AG10803 (cell line): ENCODE measurements at places on chromosomes 3 and 15.

- DNase-seq, result no peak
Measured at GRCh38 chr15:85313339-85313738, 67.1 kb upstream of the AKAP13 start.

DNA sequence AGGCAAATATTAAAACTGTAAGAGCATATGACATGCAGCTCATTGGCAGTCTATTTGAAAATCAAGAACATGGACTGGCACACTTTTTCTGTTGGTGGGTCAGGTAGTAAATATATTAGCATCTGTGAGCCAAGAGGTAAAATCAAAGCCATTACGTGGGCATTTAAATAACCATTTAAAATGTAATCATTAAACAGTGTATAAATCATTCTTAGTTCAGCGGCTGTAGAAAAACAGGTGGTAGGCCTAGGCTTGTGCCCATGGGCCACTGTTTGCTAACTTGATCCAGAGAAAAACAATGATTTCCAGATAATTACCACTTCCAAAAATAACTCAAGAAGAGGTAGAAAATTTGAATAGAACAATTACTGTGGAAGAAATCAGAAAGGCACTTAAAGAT lies 105.1 kb downstream of the CHST2 start:
- no peak for DNase-seq

- no peak for DNase-seq
Measured at GRCh38 chr3:31105011-31105410, 210.6 kb upstream of the GADL1 start.

GRCh38 chr3:41434781-41435180 lies 235.5 kb downstream of the CTNNB1 start:
- DNase-seq, result peak; percentile 39

DNA sequence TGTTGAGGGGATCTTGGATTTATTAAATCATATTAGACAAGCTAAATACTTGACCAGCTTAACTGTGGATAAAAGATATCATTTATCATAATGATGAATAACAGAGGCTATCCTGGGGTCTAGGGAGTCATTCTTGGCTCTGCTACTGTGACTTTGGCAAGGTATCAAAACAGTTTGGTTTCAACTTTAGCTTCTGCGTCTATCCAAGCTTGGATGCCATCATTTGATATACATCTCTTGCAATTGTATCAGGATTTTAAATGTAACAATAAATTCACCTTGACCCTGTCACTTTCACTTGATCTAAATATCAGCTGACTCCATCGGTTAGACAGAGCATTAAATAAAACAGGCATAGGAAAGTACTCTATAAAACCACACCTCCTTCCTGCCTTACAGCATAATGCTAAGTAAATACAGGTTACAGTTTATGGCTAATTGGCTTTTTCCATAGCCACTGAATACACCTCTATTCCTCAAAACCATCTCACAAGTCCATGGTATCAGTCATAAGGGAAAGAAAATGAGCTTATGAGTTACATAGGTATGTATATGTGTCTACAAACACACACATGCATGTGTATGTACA lies 262.9 kb downstream of the CTNNB1 start:
- DNase-seq, result no peak

GRCh38 chr3:141094790-141095545 lies 43.8 kb downstream of the SPSB4 start:
- peak; percentile 52 for DNase-seq

DNA sequence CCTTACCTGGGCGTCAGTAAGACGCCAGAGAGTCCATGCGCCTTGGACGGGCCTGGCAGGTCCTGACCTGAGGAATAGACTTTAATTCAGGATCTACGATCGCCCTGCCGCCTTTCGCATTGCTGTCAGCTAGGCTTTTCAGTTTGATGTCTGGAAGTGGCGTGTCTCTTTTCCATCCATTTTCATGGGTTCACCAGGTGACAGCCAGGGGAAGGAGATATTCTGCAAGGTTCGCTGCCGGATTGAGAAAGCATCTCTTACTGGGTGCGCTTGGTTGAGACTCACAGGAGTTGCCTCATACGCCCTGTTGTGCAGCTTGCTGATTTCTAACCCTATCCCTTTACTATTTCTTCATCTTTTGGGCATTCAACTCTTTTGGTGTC lies 7.4 kb downstream of the EPHA3 start:
- no peak for DNase-seq

GRCh38 chr15:52718551-52718950 lies 39.4 kb upstream of the ATOSA start:
- no peak for DNase-seq

DNA sequence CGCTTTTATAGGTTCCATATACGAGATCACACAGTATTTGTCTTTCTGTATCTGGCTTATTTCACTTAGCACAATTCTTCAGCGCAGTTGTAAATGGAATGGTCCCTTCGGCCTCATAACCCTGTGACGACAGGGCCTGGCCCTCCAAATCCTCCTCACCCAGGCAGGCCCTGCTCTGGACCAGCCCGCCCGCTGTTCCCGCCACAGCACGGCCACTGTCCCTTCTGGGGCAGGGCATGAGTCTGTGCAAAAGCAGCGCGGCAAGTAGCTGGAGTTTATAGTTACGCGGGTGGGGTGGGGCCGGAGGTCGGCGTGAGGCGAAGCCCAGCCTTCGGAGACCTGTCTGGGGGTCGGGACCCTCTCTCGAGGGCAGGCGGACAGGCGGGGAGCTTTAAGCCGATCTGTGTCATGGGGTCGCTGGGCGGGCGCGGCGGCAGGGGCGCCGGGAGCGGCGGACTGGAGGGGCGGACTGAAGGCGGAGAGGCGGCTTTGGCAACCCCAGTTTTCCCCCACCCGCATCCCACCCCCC lies 543 bp downstream of the ARPIN start:
- peak; percentile 20 for DNase-seq

- DNase-seq, result no peak
Measured at GRCh38 chr3:188358787-188359493, 205.0 kb downstream of the LPP start.

DNA sequence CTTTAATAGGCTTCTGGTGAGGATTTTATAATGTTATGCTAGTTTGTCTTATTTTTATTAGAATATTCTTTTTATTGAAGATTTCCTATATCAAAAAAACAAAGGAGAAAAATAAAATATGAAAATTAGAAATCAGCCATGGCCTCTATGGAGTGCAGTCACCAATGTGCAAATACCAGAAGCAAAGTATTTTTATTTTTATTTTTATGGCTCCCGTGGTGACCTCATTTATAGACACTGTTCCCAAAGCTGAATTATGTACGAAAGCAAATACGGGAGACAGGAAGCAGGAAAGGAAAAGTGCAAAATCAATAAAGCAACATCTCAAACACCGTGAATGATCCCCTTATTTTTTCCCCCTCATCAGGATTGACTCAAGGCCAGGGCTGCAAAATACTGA lies 35.1 kb downstream of the DAZL start:
- no peak for DNase-seq

DNA sequence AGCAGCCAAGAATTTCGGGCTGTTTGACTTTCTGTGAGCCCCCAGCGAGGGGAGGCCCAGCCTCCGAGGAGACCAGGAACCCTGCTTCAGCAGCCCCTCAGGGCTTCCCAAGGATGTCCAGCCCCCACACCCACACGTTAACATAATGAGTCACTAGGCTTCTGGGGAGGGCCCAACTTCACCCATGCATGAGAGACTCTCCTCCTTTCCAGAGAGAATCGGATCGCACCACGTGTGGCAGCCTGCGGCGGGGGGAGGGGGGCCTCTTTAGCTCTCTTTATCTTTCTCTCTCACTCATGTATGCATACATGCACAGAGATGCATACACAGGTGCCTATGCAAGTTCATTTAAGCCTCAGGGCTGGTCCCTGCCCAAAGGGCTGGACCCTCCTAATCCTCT lies 3.1 kb upstream of the AP2M1 start:
- DNase-seq, result no peak

GRCh38 chr15:34223904-34224596 lies 766 bp upstream of the EMC4 start:
- DNase-seq, result peak; percentile 8

DNA sequence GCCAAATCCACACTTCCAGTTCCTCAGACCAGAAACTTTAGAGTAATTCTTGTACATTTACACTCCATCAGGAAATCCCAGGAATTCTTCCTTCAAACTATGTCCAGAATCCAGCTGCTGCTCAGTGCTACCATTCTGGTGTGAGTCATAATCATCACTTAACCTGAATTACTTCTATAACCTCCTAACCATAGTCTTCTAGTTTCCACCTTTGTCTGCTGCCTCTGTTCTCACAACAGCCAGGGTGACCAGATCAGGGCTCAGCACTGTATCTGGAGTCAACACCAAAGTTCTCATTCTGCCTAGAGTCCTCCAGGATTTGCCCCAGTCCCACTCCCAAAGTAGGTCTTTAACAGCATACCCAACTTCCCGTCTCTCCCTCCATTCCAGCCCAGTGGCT lies 3.4 kb downstream of the CLDND1 start:
- DNase-seq, result no peak

DNA sequence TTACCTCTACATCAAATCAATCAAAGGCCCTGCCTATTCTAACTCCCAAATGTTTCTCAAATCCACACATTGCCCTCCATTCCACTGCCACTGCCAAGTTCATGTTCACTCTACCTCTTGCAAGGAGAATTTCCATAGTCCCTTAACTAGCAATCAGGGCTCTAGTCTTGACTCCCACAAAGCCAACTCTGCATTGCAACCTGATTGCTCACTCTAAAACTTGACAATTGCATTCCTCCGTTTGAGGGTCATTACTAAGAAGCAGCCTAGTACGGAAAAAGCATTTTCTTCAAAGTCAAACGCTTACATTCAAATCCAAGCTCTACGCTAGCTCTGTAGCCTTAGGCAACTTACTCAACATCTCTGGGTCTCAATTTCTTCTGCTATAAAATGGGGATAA lies 1.2 kb downstream of the CPA3 start:
- DNase-seq, result peak; percentile 65

- DNase-seq, result peak; percentile 81
Measured at GRCh38 chr3:194296454-194297263, 54.5 kb downstream of the CPN2 start.

GRCh38 chr3:171459137-171459941 lies 866 bp downstream of the TNIK start:
- peak; percentile 23 for DNase-seq

GRCh38 chr3:37540786-37541185 lies 320.9 kb upstream of the CTDSPL start:
- no peak for DNase-seq

GRCh38 chr3:41053220-41053619 lies 146.1 kb upstream of the CTNNB1 start:
- no peak for DNase-seq

DNA sequence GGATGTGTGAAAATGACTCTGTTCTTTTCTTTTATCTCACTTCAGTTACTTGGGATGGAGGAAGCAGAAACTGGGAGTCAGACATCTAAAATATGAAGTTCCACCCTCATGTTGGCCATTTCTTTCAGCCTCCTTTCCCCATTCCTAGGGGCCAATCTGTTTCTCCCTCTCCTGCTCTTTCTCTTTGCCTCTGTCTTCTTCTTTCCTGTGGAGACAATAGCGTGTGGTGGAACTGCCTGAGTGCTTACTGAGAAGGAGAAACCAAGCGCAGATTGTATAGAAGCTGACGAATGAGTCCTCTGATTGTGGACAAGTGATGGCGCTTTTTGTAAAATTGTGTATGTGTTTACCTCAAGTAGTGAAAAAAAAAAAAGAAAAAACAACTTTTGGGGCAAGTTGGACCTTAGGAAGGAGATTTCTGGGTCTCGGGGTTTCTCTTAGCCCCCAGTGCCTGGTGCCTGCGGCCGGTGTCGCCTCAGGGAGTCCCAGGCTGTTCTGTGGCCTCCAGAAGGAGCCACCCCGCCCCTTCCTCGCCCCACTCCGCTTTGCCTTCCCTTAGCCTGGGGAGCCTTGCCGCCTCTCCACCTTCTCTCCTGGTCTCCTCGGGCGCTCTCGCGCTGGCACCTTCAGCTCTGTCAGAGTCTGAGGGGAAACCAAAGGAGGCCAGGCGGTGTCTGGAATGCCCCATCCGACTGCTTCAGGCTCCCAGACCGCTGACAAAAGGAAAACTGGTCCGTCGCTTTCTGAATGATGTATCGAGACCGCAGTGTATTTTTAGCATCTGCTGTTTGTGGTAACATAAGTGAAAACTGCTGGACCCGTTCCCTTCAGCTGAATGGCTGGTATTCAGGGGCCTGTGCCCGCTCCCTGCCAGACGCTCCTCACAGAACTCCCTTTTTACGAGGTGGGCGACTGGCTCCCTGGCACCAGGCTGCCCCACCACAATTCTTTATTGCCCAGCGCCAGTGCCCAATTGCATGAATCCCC lies 30.1 kb downstream of the SCG5 start:
- DNase-seq, result peak; percentile 94

GRCh38 chr15:78968539-78969271 lies 23.9 kb upstream of the CTSH start:
- no peak for DNase-seq

DNA sequence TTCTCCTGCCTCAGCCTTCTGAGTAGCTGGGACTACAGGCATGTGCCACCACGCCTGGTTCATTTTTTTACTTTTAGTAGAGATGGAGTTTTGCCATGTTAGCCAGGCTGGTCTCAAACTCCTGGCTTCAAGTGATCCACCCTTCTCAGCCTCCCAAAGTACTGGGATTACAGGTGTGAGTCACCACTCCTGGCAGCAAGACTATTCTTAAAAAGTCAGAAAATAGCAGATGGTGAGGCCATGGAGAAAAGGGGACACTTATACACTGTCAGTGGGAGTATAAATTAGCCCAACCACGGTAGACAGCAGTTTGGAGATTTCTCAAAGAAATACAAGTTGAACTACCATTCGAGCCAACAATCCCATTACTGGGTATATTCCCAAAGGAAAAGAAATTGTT lies 603.3 kb upstream of the TBL1XR1 start:
- peak; percentile 56 for DNase-seq

DNA sequence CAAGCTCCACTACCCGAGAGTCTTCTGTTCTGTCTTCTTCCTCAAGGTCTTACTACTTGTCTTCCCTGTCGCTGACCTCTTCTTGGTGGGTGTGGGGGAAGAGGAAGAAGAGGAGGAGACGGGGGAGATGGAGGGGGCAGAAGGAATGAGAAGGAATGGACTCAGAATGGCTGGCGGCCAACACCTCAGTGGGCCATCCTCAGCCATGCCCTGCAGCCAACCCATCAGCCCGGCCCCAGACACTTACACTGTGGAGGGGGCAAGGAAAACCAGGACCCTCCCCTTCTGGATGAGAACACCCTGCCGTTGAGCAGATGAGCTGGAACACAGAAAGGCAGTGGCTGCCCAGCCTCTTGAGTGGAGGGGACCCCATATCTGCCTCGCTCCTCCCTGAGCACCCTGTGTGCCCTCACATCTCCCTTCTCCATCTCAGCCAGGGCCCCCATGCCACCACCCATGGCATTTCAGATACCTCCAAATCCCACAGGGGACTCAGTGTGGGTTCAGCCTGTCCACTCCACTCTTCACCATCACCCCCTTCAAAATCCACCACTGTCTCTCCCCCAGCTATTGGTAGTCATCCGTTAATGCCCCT lies 45.5 kb upstream of the PRR23E start:
- no peak for DNase-seq

GRCh38 chr15:70892912-70893560 lies 410 bp downstream of the LRRC49 start:
- peak; percentile 76 for DNase-seq
